Natural killer cell (primary cell): ENCODE measurements at places on chromosomes 2 and 18. TPM values are rescaled to one million over a fixed set of nuclear protein-coding genes. Genes with fewer than 3 reads are reported as not detected.

Gene CYS1
- not detected for total RNA-seq

Gene CPO
- total RNA-seq, result not detected

Gene EGR4
- total RNA-seq, result 0.28 TPM

Gene FSIP2
- 0.79 TPM for total RNA-seq

Gene TMEM178A
- total RNA-seq, result not detected

Gene NEURL3
- not detected for total RNA-seq

DNA sequence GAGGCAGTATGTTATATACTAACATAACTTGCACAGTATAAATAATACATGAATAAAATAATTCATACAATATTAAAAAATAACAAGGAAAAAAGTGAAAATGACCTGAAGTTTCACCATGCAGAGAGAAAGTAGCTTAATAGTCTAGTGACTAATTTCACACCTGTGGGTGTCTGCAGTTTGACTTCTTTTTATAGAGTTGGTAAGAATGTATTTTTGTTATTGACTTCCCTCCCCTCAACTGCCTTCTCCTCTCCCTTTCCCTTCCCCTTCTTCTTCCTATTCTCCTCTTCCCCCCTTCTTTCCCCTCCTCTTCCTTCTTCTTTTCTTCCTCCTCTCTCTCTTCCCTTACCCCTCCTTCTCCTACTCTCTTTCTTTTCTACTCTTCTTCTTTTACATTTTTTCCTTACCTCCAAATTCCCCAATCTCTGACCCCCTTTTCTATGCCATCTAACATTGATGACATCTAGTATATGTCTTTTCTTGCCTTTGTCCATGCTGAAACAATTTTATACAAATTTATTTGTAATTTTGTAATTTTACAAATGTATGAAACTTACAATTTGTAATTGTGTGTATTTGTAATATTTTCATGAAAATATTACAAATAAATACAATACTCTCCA is 3.1 kb downstream of the DNAH6 start:
- H3K4me1 ChIP-seq, result peaks cover 10% of the 10 kb centered on the region
- no peak overlapping the region for H3K4me3 ChIP-seq
- no peak overlapping the region for H3K27ac ChIP-seq
- peaks cover 3% of the 10 kb centered on the region for H3K27me3 ChIP-seq

- no peak overlapping the region for H3K27ac ChIP-seq
- H3K4me3 ChIP-seq, result no peak overlapping the region
- no peaks in the 10 kb centered on the region for H3K27me3 ChIP-seq
- H3K36me3 ChIP-seq, result no peaks in the 10 kb centered on the region
Observed at GRCh38 chr2:66171530-66171929, 263.4 kb upstream of the MEIS1 start.
